Activated CD8-positive, alpha-beta memory T cell treated with anti-CD3 and anti-CD28 coated beads for 1 hour (primary cell): ENCODE measurements at places on chromosomes 7 and 10.

GRCh38 chr10:43846968-43847367 is 198.3 kb upstream of the ZNF32 start:
- DNase-seq, result no peak

- DNase-seq, result no peak
These were observed 630.0 kb upstream of the GRM3 start for GRCh38 chr7:86013662-86014061.

DNA sequence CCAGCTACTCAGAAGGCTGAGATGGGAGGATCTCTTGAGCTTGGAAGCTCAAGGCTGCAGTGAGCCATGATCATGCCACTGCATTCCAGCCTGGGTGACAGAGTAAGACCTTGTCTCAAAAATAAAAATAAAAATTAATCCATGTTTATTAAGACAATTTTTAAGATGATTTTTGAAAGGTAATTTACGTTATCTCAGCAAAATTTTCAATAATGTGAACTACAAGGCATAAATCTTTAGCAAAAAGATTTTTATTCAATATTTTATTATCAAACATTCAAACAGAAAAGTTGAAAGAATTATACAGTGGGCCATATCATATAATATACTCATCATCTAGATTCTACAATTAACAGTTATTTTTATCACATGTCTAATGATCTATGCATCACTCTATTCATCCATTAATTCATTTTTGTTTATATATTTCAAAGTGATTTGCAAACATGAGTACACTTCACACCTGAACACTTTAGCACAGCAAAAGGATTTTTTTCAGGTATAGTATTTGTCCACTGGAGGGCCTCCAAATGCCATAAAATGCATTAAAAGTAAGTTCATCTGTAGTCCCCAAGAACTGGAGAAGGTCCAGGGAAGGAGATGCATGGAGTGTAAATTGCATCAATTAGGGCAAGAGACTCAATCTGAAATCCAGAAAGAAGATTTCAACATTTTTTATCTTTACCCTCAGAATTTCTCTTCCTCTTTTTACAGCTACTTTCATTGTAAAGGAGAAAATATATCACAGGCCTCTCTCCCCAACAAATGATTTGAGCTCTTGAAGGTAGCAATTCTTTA is 38.6 kb upstream of the RSBN1L start:
- no peak for DNase-seq

- DNase-seq, result no peak
These were observed at the start of gene SLC13A4 for GRCh38 chr7:135728136-135728669. Gene SLC13A4, minus strand, starts transcription at chr7:135728186. Its CDS starts 690 bp downstream, at chr7:135727496.

GRCh38 chr10:97119058-97119745 is 66.6 kb downstream of the SLIT1 start:
- DNase-seq, result no peak

DNA sequence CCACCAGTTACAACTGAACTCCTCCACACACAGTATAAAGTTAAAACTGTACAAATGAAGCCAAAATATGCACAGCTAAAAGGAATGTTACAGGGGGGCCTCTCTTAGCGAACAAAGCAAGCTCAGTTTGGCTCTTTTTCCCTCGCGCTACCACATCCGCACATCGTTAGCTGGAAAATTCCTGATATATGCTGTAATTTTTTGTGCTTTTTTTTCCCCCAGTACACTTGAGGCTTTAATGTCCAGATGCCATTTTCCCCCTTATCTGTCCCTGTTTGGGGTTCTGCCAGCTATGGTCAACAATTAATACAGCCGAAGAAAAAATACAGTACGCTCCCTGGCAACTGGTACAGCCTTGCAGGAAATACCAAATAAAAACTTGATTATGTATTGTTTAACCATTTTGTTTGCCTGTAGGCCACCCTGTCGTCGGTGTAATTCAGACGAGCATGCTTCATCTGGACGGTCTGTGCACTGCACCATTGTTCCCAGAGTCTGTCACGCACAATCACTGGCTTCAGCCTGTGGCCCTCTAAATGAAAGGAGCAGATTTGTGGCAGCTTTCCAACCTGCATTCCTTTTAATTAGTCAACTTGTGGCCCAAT is 108.1 kb upstream of the FAM133B start:
- no peak for DNase-seq
